ENCODE measurements at places on chromosomes 4 and X. TPM values are rescaled to one million over a fixed set of nuclear protein-coding genes. Genes with fewer than 3 reads are reported as not detected.

PDE6B gene
- 15.3 TPM for polyA plus RNA-seq

- DNase-seq = no peak
These were observed 101.6 kb upstream of the JADE1 start for GRCh38 chr4:128707864-128708263.

GRCh38 chr4:104591510-104591911, 96.8 kb upstream of the CXXC4 start:
- no peak for DNase-seq

GRCh38 chrX:37380256-37380655, 31.1 kb downstream of the PRRG1 start:
- DNase-seq = no peak
